ENCODE measurements at places on chromosomes 11 and 22.

DNA sequence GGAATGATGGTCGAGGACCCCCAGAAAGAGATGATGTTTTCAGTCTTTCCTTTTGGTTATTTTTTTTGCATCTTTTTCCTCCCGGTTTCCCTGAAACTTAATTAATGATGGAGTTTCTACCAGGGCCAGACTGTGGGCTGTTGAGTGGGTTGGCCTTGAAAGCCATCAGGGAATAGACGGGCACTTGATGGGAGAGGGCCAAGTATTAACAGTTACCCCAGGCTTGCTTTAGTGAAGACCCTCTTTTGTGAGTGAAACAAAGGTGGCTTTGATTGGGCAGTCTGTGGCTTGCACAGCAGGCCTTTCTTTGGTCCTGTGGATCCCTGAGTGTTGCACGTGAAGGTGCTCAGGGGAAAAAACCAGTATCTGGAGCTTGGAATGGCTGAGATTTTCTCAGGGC lies 56.9 kb downstream of the AMOTL1 start:
- no peak for DNase-seq

- DNase-seq: no peak
Measured at GRCh38 chr22:26234296-26234695, 65.0 kb downstream of the SEZ6L start.

- DNase-seq: no peak
Measured at GRCh38 chr11:105719073-105719822, 109.4 kb downstream of the GRIA4 start.

DNA sequence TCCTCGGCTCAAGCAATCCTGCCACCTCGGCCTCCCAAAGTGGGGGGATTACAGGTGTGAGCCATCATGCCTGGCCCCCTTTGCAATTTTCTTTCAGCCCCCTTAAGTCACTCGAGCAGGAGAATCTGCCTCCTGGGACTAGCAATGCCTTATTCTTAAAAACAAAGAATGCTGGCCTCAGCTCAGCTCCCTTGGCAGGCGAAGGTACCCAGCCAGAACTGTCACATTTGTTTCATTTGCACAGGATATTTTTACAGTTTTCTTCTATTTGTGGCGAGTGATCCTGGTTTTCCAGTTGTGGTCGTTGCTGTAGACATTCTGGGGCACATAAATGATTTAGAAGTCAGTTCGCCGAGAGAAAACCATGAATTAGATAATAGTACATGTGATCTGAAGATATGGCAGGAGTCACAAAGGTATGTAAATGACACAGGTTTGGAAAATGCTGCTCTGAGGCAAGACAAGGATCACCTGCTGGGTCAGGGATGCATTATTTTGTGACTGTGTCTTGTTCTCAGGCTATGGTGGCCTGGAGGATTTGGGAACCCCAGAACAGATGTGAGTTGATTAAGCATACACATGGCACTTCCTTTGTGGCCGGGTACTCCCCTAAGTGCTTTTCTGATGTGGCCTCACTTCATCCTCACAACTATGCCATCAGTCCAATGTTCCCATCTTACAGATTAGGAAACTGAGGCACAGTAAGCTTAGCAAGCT lies 51.2 kb upstream of the SLC22A12 start:
- no peak for DNase-seq

DNA sequence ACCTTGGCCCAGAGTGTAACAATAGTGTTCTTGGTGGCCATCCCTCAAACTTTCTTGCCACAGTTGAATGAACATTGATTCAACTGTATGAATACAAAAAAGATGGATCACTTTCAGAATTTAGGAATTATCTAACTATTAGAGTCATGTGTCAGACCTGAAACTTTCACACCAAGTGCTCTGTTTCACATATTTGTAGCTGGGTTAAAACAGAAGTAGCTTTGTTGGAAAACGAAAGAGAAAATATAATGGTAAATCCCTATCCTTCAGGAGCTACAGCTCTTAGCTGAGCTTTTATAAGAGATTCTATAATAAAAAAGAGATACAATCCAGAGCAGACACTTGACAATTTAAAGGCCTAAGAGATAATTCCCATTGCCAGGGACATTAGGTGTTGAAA lies 719.3 kb downstream of the JRKL start:
- no peak for DNase-seq

- DNase-seq: no peak
Measured at GRCh38 chr11:25536289-25536688, 795.6 kb upstream of the ANO3 start.

DNA sequence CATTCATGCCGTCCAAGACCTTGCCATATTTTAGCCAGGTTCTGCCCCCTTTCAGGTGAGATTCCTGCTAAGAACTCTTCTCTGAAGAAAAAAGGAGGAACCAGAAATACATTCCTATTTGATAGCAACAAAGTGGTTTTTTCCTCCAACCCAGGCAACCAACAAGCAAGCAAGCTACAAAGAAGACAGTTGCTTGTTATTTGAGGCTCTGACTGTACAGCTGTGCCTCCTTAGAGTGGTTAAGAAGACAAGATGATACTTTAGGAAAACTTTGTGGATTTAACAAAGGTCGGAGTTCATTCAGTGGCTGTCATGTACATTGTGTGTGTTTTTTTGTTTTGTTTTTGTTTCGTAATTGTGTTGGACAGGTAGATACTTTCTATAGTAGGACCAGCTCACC lies 21.7 kb downstream of the TEAD1 start:
- no peak for DNase-seq

GRCh38 chr11:85620256-85620655 lies 6.9 kb downstream of the DLG2 start:
- DNase-seq: no peak

DNA sequence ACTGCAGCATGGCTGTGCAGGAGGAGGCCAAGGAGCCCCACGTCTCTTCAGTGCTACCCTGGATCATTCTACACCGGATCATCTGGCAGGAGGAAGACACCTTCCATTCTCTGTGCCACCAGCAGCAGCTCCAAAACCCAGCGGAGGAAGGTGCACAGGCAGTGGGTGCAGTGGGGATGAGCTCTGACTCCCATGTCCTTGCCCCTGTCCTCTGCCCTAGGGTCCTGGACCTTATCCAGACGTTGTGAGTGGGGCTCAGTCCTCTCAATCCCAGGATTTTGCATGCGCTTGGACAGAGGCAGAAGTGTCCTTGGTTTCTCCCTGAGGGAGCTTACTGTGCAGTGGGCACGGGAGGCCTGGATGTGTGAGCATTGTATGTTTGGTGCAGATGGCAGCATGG lies 61.3 kb downstream of the CABIN1 start:
- no peak for DNase-seq

- no peak for DNase-seq
Measured at GRCh38 chr11:120695939-120696338, 184.4 kb downstream of the GRIK4 start.

DNA sequence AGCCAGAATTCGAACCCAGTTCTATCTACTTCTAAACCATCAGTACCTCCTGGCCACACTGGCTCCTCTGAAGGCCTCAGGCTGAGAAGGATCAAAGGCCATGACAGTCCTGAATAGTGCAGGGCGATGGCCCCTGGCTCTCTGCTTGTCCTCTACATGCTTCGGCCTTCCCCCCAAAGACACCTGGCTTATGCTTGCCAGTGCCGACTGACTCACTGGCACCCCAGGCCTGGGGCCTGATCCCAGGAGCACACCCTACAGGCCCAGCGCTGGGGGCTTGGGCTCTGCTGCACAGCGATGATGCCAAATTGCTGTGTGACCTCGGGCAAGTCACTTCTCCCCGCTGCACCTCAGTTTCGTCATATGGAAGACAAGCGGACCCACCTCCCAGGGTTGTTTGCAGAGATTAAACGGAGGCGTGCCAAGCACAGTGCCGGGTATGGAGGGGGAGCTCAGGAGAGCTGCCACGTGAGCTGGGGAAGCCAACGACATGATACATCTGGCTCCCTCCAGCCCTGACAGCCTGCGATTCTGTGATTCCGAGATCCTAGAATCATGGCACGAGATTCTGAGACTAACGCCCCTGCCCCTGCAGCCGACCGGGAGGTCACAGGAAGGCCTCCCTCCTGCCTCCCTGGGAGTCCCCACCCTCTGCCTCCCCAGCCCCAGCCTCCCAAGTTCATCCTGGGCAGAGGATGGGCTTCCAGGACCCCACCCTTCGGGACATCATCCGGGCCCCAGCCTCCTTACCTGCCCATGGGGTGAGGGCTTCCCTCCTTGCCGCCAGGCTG lies 1.0 kb downstream of the SSTR3 start:
- DNase-seq: no peak

- DNase-seq: no peak
Measured at GRCh38 chr11:9625728-9626127, 38.1 kb upstream of the SWAP70 start.

DNA sequence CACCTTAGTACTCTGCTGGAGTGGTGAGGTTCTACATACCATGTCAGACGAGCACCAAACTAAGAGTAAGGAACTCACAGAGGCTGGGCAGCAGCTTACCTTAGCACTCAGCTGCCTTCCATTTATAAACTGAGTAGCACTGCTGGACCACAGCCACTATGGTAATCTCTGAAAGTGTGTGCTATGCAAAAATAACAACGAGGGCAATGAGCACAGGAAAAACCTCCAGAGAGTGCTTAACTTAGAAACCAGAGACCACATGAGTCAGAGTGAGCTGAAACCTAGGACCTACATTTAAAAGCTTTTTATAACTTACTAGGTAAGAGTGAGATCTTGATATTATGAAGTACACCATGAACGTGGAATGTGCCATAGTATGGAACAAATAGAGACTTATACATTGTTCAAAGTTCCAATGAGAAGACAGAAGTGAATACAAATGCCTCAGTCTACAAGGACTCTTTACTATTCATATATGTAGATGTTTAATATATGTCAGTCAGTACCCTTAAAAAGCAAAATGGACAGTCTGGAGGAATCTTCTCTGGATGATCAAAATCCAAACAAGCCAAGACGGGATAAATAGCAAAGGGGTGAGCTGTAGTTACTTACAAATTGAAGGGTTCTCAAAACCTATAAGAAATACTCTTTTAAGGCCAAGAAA lies 17.2 kb upstream of the CD59 start:
- DNase-seq: no peak

DNA sequence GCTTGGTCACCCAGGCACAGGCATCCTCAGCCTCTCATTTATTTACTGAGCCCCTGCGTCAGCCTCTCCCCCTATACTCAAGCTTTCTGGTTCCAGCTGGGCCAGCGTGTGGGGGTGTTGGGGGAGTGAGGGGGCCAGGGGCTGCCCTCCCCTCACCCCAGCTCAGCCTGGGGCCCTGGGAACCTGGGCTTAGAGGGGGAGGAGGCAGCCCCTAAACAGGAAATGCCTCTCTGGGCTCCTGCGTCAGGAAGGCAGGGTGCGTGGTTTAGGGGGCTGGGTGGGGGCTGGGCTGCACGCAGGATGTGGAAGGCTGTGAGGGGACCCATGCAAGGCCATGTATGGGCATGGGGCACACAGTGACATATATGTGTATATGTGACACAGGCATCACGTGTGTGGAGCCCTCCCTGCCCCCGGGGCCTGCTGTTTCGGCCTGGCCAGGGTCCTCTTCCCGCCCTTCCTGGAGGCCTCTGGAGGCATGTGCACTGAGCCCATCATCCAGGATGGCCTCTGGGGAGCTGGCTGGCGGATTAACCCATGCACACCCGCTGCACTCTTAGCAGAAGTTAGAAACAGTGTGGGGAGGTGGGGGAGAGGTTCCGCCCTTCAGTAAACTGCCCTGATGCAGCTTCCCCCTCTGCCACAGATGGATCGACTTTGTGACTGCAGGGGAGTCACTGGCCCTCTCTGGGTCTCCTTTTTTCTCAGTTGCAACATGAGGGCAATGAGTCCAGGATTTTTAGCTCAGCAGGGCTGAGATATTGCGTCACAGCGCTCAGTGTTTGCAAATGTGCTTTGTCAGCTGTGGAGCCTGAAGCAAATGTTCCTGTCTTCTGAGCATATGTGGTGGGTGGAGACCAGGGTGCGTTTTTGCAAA lies 1.1 kb upstream of the CD248 start:
- DNase-seq: no peak

- no peak for DNase-seq
Measured at GRCh38 chr11:60859616-60860250, 4.0 kb upstream of the PTGDR2 start.

DNA sequence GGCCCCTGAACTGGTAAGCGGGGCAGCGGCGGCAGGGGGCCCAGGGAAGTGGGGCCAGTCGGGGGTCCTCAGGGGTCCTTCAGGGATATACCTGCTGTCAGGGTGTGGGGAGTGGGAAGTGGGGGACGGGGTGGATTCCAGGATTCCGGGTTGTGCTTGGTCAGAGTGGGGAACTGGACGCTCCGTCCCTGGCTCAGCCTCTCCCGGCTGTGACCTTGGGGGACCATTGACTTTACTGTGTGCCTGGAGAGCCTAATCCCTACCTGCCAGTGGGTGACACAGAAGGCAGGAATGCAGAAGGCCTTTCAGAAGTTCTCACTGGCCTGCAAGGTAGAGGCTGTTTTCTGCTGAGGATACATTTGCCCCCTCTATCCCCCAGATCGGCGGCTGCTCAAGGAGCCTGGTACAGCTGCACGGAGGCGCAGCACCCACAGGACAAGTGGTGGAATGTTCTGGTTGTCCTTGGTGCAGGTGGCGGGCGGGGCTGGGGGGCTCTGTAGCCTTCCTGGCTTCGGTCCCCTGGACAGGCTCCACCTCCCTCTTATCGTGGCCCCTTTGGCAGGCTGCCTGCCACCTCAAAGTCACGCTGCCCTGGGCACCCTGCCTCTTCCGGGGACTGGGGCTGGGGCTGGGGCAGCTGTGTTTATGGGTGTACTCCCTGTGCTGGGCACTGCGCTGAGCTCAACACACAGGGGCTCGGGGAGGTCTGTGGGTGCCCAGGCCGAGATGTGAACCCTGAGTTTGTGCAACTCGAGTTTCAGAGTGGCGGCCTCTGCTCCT lies 18.4 kb downstream of the KCNQ1 start:
- no peak for DNase-seq

- DNase-seq: no peak
Measured at GRCh38 chr22:34064696-34065095, 144.4 kb upstream of the LARGE1 start.

DNA sequence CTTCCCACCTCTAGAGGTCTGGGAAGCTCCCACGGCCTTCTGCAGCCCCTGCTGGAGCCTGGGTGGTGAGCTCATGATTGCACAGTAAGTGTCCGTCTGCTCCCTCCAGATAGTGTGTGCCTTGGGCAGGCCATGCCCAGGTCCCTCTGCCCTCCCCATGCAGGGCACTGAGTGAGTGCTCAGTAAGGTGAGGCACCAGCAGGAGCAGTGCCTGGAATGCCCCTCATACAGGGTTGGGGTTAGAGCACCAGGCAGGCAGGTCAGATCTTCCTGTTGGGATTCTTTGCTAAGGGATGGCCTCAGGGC lies 50.3 kb downstream of the NAT10 start:
- no peak for DNase-seq

DNA sequence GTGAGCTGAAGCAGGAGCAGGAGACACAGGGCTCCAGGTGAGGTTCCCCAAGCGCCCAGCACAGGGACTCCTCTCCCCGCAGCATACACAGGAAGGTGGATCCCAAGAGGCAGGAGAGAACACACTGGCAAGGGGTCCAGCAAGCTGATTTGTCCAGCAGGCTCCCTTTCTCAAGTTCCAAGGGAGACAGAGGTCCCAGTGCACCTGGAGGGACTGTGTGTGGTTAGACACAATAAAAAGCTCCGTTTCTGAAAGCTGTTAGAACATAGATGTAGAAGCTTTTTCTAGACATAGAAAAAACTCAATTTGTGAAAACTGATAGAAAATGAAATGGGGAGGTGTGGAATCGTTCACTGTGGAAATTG lies 1.8 kb downstream of the CALCB start:
- no peak for DNase-seq

- no peak for DNase-seq
Measured at GRCh38 chr22:23220485-23221350, 40.4 kb downstream of the BCR start.

Measured in stimulated activated CD4-positive, alpha-beta T cell treated with anti-CD3 and anti-CD28 coated beads, TNF-alpha, amount 100 ng/mL, for 1 hour (primary cell).